ENCODE measurements at places on chromosomes 11 and 22.

DNA sequence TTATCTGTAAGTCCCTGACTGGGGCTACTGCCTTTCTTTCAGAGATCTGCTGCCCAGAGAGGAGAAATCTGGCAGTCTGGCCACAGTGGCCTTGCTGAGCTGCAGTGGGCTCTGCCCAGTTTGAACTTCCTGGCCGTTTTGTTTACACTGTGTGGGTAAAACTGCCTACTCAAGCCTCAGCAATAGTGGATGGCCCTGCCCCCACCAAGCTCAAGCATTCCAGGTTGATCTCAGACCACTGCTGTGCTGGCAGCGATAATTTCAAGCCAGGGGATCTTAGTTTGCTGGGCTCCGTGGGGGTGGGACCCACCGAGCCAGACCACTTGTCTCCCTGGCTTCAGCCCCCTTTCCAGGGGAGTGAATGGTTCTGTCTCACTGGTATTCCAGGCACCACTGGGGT, 117.5 kb downstream of the TRPC6 start:
- no peak for DNase-seq

- DNase-seq, result no peak
Measured at GRCh38 chr11:76152741-76153570, 53.3 kb downstream of the WNT11 start.

DNA sequence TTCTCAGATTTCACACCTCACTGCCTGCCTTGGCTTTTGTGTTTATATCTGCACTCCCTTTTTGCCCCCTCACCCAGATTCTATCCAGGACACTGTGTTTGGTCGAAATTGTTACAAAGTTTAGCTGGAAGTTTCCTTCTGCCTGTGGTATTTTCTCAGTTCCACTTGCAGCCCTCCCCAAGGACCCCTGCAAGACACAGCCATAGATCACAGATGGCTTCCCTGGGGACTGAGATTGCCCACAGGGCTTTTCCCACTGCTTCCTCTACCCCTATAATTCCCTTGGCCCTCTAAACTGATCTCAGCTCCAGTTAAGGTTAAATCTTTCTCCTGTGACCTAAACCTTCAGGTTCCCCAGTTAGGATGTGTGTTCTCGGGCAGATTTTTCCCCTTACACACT, 146.1 kb upstream of the C11orf87 start:
- no peak for DNase-seq

DNA sequence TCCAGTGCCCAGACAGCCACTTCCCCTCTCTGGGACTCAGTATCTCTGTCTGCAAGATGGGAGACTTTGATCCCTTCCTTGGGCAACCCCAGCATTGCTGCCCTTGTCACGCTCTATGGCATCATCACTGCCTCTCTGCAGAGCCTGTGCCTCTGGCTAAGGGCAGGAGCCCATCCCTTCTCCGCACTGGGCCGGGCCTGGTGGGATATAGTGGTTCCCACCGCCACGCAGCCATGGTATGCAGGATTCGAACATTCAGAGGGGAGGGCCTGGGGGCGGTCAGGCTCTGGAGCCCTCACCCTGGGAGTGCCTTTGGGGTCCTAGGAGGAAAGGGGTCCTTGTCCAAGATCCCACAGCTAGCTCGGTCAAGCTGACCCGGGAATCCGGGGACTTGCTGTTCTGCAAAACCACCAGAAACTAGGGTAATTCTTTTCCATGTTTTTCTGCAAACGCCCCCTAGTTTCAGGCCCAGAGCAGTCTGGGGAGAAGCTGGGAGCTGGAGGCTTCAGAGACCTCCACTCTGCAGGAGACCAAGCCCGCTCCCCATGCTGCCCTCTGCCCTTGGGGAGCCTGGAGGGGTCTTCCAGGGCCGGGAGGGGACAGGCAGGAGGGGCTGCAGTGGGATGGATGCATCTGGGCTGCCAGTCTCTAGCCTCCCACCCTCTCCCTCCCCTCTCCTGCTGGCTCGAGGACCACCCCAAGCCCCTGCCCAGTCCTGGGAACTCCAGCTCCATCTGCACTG, 24.4 kb upstream of the CBX7 start:
- no peak for DNase-seq

GRCh38 chr11:898540-899190, 11.9 kb downstream of the CHID1 start:
- DNase-seq, result no peak

DNA sequence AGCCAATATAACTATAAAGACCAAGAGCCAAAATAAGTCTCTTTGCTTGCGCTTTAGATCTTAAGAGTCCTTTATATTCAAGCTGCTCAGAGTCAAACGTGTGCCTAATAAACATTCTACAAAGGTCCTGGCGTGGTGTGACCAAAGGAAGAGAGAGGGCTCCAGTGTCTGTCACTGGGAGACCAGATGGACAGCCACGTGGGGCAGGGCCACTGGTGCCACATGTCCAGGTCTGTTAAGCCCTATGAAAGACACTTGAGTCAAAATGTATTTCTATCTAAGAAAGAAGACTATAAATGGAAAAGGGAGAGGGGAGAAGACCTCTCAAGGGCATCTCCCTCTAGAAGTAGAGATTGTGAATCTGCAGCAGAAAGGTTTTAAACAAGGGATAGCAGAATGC, 32.2 kb upstream of the EHF start:
- DNase-seq, result no peak

DNA sequence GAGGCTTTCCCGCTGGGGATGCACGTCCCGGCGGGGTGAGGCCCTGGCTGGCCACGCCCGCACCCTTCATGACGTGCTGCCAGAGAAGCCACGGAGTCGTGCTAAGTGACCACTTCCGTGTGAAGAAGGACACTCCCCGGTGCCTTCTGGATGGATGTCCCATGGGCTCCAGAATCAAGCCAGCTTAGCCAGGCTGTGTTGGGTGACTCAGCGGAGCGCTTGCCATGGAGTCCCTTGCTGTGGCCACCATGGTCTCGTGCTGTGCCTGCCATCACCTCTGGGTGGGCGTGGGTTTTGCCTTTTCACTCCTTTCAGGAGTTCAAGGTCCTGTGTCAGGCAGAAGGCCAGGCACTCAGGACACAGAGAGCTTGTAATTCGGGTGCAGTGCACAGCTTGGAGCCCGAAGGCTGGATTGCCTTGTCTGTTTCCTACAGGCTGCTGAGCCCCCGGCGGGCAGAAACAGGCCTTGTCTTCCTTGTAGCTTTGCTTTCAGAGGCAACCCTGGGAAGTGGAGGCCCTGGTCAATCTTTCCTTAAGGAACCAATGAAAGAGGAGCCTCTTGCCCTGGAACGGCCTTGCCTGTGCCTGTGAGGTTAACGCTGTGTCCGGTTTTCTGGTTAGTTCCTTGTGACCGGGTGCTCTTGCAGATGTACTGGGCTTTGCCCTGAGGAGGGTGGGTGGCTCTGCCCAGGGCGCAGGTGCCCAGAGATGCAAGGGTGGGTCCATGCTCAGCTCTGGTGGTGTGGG, 268.6 kb downstream of the TBC1D22A start:
- no peak for DNase-seq

- DNase-seq, result no peak
Measured at GRCh38 chr11:26087120-26087935, 244.6 kb upstream of the ANO3 start.

DNA sequence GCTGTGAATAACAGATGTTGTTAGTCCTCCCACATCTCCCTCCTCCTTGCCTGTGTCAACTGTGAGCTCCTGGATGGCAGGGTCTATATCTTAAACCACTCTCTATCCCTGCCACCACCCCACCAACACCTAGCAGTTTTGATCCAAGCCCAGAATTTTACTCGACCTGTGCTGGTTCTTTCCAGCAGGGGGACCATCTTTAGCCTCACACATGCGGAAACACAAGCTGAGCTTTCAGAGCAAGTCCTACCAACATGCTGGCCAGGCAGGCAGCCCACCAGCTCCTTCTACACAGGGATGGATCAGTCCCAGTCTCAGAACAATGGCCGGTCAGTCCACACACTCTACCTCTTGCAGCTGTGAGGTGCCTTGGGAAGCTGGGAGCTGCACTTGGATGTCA, 231.5 kb downstream of the NXPE2 start:
- DNase-seq, result no peak

- DNase-seq, result no peak
Measured at GRCh38 chr11:13105237-13105844, 96.2 kb downstream of the RASSF10 start.

- DNase-seq, result no peak
Measured at GRCh38 chr11:88623531-88623930, 286.0 kb upstream of the CTSC start.

- no peak for DNase-seq
Measured at GRCh38 chr22:41092847-41093411, 537 bp downstream of the EP300 start.

- no peak for DNase-seq
Measured at GRCh38 chr11:113263458-113264259, 50.7 kb upstream of the TTC12 start.

DNA sequence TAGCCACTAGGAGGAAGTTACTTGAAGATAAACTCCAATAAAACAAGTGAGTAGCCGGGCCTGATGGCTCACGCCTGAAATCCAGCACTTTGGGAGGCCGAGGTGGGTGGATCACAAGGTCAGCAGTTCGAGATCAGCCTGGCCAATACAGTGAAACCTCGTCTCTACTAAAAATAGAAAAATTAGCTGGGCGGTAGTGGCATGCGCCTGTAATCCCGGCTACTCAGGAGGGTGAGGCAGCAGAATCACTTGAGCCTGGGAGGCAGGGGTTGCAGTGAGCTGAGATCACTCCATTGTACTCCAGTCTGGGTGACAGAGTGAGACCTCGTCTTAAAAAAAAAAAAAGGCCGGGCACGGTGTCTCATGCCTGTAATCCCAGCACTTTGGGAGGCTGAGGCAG, 34.0 kb upstream of the CLPB start:
- DNase-seq, result no peak

GRCh38 chr11:74012074-74012809, 3.4 kb upstream of the UCP3 start:
- no peak for DNase-seq

DNA sequence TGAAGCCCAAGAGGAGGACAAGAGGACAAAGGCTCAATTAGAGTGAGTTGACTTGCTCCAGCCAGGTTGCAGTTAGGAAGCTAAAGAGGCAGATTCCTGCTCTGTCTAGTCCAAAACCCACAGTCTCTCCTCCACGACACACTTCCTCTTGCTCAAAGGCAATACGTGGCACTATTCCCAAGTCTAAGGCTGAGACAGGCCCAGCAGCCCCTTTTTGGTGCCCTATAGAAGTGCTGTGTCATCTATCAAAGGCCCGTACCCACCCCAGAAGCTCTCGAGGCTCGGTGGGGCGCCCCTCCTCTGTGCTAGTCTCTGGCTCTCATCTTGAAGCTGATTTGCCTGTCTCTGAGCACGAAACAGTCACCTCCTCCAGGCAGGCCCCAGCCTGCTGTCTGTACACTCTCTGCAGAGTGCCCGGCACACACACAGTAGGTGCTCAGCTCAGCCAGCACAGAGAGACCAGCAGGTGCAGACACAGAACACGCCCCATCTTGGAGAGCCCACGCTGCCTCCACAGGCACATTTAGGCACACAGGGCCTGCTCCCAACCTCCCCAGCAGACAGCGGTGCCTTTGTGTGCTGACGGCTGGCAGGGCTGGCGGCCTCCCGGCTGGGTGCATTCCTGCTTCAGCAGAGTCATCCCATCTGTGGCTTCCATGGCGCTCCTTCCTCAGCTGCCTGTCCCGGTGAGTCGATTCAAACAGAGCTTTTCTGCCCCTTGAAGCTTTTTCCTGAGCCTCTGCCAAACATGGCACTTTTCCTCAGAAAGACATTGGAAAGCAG, 52.8 kb downstream of the MYH9 start:
- DNase-seq, result no peak

DNA sequence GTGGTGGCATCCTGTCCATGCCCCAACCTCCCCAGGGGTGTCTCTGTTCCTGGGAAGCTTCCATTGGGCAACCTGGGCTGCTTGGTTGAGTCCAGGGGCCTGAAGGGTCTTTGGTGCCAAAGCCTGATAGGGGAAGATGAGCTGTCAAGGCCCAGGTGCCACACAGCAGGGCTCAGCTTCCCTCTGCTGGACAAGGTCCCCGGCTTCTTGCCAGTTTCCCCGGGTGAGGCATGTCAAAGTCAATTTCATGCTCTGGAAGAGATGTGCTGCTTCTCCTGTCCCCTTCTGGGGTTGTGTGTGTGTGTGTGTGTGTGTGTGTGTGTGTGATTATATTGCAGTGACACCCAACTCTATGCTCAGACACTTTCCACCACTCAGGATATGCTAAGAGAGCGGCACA, 26.9 kb downstream of the TP53I11 start:
- DNase-seq, result no peak

- DNase-seq, result no peak
Measured at GRCh38 chr11:27710536-27710935, 10.3 kb upstream of the BDNF start.

DNA sequence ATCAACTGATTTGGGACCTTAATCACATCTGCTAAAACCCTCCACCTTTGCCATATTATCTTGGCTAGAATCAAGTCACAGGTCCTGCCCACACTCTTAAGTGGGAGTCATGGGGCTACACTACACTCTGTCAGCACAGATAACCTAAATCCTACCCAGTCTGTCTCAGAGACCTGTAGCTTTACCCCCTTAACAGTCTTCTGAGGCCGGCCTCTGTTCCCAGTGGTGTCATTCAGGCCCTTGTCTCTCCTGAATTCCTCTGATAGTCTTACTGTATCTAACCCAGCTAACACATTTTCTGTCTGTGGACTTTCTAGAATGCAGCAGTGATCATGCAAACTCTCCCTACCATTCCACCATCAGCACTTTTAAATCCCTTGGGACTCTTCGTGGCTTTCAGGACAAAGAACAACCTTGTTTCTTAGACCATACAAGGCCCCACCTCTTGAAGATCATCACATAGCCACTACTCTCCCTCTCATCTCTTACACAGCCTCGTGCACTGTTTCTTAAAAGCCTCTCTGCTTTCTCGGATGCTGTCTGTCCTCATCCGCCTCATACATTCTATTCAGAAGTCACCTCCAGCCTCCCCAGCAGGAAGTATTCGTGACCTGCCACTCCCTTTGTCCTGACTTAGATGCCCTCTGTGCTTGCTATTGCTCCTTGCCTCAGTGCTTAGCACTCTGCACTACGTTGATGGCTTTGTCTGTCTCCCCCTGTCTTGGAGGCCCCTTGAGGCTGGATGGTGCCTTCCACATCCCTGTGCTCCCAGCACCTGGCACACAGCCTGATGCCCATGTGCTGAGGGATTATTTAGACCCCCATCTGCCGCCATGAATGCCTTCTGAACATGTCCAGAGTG, 57.9 kb downstream of the PANX1 start:
- no peak for DNase-seq

DNA sequence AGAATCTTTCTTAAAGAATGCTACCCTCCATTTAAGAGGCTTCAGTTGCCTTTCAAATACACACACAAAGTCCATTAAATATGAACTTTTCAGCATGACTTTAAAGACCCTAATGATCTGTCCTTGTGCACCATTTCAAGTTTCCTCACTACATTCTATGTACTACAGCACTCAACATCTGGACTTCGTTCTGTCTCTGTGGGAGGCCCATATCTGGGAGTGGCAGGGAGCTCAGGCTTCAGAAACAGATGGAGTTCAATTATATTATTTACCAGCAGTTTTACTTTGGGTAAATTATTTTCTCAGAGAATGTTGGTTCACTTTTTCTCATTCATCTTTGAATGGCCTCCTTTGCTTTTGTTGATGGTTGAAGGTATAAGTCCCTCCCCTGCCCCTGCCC, 67.4 kb downstream of the ANO3 start:
- no peak for DNase-seq

DNA sequence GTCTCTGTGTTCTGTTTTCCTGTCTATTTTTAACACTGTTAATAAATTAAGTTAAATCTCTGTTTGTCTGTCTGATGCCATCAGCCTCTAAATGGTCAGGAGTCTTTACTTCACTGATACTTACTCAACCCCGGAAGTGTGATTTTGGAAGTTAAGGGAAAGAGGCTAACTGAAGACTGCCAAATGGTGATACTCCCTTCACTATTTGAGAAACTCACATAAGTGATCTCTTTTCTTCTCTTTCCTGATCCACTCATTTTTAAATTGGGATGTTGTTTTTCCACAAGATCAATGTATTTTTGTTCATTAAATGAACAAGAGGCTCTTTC, 389 bp upstream of the CASP12 start:
- DNase-seq, result no peak

Measured in SHP77 treated with DMSO at 0.1 percent for 48 hours (cell line).